ENCODE measurements at places on chromosomes 6 and 20.

DNA sequence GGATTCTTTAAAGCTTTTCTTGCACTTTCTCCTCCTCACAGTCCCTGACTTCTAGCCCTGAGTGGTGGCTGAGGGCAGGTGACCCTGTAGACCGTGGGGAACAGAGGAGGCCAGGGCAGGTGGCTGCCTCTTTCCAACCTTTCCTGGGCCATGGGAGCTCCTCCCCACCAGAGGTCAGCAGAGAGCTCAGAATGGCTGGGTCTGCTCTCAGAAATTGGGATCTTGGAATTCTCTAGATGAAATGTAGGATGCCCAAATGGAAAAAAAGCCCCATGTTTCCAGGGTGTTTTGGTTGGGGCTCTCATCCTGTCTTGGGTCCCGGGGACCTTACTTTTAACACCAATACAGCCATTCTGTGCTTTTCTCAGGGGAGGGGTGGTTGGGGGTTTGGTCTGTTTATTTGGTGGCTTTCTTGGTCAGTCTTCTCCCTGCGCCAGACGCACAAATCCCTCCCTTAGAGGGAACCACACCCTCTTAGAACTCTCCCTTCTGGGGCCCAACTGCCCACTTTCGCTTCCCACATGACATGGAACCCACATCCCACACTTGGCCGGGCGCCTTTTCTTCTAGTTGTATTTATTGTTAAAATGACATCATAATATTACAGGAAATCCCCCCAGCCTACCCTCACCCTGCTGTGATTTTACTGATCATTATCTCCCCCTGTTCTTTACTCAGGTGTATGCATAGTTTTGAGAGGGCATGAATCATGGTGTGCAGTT lies 17.9 kb downstream of the GNAS start:
- DNase-seq = peak; percentile 75

DNA sequence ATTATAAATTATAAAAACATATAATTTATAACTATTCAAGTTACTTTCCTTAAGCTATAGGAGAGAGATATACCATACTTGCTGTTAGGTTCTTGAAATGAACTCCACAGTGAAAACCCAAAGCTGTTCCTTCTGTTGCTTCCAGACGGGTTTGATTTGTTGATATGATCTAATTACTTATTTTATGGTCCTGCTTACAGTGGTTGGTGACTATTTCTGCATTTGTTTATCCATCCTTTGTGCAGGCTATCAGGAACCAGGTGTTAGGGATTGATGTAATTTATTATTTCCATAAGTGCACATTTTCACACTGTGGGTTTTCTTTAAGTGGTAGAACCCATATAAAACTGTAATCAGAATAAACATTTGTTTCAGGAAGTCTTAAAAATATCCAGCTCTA lies 167.1 kb downstream of the KIF6 start:
- no peak for DNase-seq

- no peak for DNase-seq
Observed at GRCh38 chr6:18207438-18207837, 52.2 kb downstream of the KDM1B start.

DNA sequence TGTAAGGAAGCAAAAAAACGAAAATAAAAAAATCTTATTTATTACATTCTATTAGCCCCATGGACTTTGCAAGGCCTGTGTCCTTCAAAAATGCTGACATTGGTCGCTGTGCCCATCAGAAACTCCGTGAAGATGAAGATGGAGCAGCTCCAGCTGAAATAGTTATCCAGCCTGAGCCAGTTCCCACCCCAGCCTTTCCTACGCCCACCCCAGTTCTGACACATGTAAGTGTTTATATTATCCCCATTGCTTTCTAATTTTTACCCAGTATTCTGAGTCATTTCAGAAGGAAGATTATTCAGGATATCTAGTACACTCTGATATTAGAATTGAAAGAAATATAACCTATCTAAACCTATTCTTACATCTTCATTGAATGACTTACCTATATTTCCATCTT lies 217.7 kb downstream of the ARHGAP18 start:
- no peak for DNase-seq

- DNase-seq = no peak
Observed at GRCh38 chr6:118744261-118744941, 93.0 kb upstream of the CEP85L start.

- no peak for DNase-seq
Observed at GRCh38 chr6:45535933-45536332, 158.2 kb upstream of the SUPT3H start.

DNA sequence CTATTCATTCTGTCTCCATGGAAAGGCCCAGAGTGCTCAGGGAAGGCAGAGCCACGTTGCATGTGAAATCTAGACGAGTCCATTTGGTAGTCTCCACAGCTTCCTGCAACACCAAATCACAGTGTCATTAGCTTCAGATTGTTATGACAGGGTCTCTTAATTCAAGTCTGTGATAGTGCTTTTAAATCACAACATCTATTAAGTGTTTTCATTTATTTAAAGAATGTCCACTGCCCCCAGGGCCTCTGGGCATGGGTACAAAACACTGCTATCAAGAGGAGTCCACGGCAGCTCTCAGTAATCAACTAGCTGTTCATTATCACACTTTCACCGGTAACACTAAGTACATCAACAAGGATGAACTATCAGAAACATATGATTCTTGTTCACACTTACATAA lies 455.9 kb upstream of the JARID2 start:
- DNase-seq = no peak

DNA sequence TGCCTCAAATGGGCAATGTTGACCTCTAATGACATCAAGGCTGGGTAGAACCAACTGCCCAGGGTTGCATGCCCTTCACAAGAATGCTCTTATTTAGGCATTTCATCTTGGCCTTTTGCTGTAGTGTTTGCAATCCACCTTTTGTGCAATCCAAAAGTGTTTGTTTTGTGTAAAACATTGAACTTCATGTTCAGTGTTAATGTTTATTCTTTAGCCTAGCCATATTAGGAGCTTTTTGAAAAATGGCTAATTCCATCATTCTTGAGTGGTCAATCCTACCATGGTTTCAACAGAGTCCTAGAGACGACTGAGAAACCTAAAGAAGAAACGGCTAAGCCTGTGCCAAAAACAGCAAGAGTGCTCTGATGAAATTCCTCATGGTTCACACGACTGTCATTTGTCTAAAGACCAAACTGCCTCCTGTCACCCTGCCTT lies 279.6 kb upstream of the PRDM1 start:
- DNase-seq = peak; percentile 86

GRCh38 chr20:19137641-19138040 lies 74.8 kb upstream of the SLC24A3 start:
- DNase-seq = no peak

DNA sequence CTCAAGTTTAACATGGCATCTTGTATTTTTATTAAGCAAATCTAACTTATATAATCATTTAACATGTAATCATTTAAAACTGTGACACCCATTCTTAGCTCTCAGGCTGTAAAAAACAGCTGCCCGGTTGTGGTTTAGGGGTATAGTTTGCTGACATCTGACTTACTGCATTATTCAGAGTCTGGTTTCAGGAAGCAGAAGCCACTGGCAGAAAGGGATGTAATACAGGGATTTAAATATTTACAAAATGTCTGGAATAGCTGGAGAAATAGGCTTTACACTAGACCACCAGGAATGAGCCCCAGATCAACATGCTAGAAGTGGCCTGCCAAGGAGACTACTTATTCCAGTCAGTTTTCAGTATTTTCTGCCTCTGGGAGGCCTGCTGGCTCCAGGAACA lies 421.1 kb downstream of the CD109 start:
- no peak for DNase-seq

GRCh38 chr6:7335519-7335918 lies 22.5 kb upstream of the SSR1 start:
- no peak for DNase-seq

- DNase-seq = no peak
Observed at GRCh38 chr20:31587545-31588389, 17.3 kb upstream of the ID1 start.

GRCh38 chr6:144334150-144334708 lies 49.1 kb downstream of the UTRN start:
- DNase-seq = no peak
